ENCODE measurements at places on chromosomes 12 and 14. TPM values are rescaled to one million over a fixed set of nuclear protein-coding genes. Genes with fewer than 3 reads are reported as not detected.

GRCh38 chr14:101481557-101481956, 79.7 kb upstream of the DIO3 start:
- DNase-seq = no peak
- no peaks in the 10 kb centered on the region for H3K36me3 ChIP-seq
- no peaks in the 10 kb centered on the region for H3K27me3 ChIP-seq
- H3K27ac ChIP-seq = no peak overlapping the region

DNA sequence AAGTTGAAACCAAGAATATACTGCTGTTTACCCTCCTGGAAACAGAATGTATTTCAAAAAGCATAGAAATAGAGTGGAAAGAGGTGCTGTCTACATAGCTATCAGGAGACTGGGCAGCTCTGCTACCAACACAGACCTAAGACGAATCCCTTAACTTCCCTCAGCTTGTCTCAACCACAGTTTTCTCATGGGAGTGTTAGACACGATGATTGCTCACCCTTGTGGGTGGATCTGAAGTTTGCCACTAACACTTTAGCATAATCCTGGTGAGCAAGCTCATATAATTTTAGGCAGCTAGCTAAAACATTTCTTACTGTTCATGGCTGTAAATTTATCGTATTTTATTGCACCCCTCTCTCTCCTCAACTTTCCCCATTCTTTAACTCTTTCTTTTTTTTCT, 38.5 kb downstream of the C12orf75 start:
- H3K27me3 ChIP-seq = no peaks in the 10 kb centered on the region
- no peak overlapping the region for H3K27ac ChIP-seq
- peaks cover 4% of the 10 kb centered on the region for H3K4me1 ChIP-seq
- DNase-seq = no peak

- no peak overlapping the region for H3K27ac ChIP-seq
- H3K4me1 ChIP-seq = no peaks in the 10 kb centered on the region
- no peak for DNase-seq
- peaks cover 31% of the 10 kb centered on the region for H3K36me3 ChIP-seq
- no peaks in the 10 kb centered on the region for H3K27me3 ChIP-seq
Observed at GRCh38 chr14:103656031-103656755, 27.2 kb downstream of the KLC1 start.

DNA sequence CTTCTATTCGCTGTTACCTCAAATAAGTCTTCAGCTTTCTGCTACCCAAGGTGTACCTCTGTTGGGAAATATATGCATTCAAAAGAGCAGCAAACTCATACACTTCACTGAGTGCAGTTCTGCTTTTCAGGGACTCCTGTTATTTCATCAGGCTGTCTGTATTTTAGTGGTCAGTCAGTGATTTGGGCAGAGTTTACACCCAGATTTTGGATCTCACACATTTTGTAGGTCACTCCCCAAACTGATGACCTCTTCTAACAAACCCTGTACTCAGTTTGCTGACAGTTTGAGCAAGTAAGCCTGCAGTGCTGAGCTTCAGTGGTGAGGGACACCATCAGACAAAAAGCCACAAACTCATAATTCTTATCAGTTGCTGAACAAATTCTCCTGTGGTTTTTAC, 8.2 kb upstream of the WASHC4 start:
- H3K36me3 ChIP-seq = peaks cover 16% of the 10 kb centered on the region
- no peak overlapping the region for H3K27ac ChIP-seq
- H3K27me3 ChIP-seq = no peaks in the 10 kb centered on the region
- no peak overlapping the region for H3K4me3 ChIP-seq

- H3K27me3 ChIP-seq = no peaks in the 10 kb centered on the region
- DNase-seq = no peak
- H3K27ac ChIP-seq = no peak overlapping the region
Observed at GRCh38 chr12:33245434-33245833, 194.2 kb downstream of the SYT10 start.

- no peak for DNase-seq
- no peak overlapping the region for H3K27ac ChIP-seq
- no peaks in the 10 kb centered on the region for H3K27me3 ChIP-seq
- no peaks in the 10 kb centered on the region for H3K36me3 ChIP-seq
- H3K4me1 ChIP-seq = no peaks in the 10 kb centered on the region
- H3K4me3 ChIP-seq = no peak overlapping the region
Observed at GRCh38 chr12:32877601-32878459, 18.7 kb downstream of the PKP2 start.

GRCh38 chr12:102740141-102740955, 176.7 kb downstream of the PAH start:
- no peak overlapping the region for H3K27ac ChIP-seq
- no peak overlapping the region for H3K4me3 ChIP-seq
- H3K27me3 ChIP-seq = no peaks in the 10 kb centered on the region
- H3K36me3 ChIP-seq = peaks cover 5% of the 10 kb centered on the region
- H3K4me1 ChIP-seq = no peaks in the 10 kb centered on the region

- H3K4me1 ChIP-seq = peaks cover 6% of the 10 kb centered on the region
- no peaks in the 10 kb centered on the region for H3K27me3 ChIP-seq
- no peaks in the 10 kb centered on the region for H3K36me3 ChIP-seq
- no peak overlapping the region for H3K4me3 ChIP-seq
- H3K27ac ChIP-seq = no peak overlapping the region
Observed at GRCh38 chr14:63474111-63474510, 69.1 kb downstream of the PPP2R5E start.

GRCh38 chr14:80434574-80435321, 223.4 kb upstream of the DIO2 start:
- H3K4me3 ChIP-seq = no peak overlapping the region
- no peaks in the 10 kb centered on the region for H3K36me3 ChIP-seq

DNA sequence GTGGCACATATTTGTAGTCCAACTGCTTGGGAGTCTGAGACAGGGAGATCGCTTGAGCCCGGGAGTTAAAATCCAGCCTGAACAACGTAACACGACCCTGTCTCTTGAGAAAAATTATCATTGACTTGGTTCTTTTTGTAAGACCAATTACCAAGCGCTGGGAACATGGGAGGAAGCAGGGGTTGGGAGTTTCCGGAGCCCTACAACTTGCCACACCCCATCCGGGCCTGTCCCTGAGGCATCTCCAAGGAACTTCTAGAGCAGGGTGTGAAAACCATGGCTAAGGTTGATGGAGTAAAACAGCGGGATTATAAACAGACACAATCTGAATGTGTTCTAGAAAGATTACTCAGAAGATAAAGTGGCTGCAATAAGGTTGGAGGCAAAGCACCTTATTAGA, 10.3 kb downstream of the PLXNC1 start:
- DNase-seq = no peak
- peaks cover 7% of the 10 kb centered on the region for H3K27me3 ChIP-seq
- H3K36me3 ChIP-seq = no peaks in the 10 kb centered on the region
- no peaks in the 10 kb centered on the region for H3K4me1 ChIP-seq

- H3K4me3 ChIP-seq = peak overlapping the region; percentile 80
- no peak overlapping the region for H3K27ac ChIP-seq
- no peak for DNase-seq
- H3K4me1 ChIP-seq = peaks cover 3% of the 10 kb centered on the region
Observed at GRCh38 chr12:118063576-118064391, 2.8 kb upstream of the WSB2 start.

DNA sequence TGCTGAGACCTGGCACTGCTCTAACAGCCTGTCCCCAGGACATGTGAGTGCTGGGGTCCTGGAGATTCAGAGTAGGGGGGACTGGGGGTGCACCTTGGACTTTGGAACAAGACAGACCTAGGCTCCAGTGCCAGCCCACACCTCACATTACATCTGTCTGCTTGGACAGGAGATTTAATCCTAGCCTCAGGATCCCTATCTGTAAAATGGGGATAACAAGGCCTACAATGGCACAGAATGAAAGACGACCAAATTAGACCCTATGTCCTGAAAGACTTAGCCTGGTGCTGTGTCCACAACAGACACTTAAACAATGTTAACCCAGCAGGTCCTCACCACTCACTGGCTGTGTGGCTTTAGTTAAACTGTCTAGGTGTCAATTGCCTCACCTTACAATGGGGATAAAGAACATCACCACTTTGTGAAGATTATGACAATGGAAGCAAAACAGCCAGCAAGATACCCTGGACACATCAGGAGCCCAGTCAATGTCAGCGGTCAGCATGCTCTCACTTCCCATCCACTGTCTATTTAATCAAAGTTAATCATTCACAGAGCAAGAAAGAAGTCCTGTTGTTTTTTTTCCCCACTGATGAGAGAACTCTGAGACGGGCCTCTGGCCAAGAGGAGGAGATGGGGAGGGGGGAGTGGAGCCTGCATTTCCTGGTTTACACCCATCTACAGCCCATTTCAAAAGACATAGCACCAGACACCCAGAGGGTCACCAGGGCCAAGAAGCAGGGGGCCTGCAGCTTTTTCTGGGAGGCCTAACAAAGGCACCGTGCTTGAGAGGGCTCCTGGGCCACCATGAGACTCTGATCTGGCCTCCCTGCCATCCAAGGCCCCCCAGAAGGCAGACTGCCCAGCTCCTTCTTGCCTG, 40.6 kb downstream of the ACTN1 start:
- DNase-seq = no peak
- peaks cover 8% of the 10 kb centered on the region for H3K36me3 ChIP-seq
- no peak overlapping the region for H3K27ac ChIP-seq
- no peak overlapping the region for H3K4me3 ChIP-seq
- H3K4me1 ChIP-seq = peaks cover 14% of the 10 kb centered on the region

GRCh38 chr12:70919597-70920035, 922 bp downstream of the PTPRR start:
- peak; percentile 75 for DNase-seq
- peak overlapping the region; percentile 80 for H3K4me3 ChIP-seq
- H3K4me1 ChIP-seq = peaks cover 2% of the 10 kb centered on the region
- no peaks in the 10 kb centered on the region for H3K36me3 ChIP-seq
- H3K27me3 ChIP-seq = no peaks in the 10 kb centered on the region
- no peak overlapping the region for H3K27ac ChIP-seq

DNA sequence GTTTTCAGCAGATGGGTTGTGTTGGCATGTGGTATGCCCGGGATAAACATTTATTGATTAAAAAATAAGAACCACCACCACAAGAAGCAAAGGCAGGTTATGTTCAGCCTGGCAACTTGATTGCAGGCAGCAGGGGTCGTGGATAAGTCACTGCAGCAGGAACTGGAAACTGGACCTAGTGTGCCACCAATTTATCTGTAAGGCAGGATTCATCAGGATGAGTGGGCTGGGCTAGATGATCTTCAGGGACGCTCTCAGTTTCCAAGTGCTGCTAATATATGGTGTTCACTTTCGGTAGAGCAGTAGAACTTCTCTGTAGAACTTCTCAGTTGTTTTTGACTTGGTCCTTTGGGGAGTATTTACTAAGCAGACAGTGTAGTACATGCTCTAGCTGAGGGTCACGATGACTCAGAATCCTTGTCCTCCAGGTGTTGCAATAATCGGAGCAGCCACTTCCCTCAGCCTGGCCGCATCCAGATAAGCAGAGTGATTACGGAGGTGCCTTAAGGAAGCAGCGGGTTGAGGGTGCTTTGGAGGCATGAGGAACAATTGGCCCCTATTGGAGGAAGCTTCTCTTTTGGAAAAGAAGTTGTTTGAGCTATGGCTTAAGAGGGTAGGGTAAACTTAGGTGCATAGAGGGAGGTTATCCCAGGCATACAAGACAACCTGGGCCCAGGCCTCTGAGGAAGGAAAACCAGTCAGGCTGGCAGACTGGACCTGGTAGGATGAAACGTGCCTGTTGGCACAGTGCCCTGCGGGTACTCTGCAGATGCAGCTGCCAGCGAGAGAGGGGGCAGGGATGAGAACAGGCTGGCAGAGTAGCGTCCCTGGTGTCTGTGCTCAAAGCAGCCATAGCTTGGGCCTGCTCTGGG, 104.0 kb downstream of the GPR135 start:
- H3K4me1 ChIP-seq = no peaks in the 10 kb centered on the region
- peaks cover 3% of the 10 kb centered on the region for H3K36me3 ChIP-seq
- H3K27ac ChIP-seq = no peak overlapping the region
- no peak for DNase-seq
- H3K27me3 ChIP-seq = no peaks in the 10 kb centered on the region

DNA sequence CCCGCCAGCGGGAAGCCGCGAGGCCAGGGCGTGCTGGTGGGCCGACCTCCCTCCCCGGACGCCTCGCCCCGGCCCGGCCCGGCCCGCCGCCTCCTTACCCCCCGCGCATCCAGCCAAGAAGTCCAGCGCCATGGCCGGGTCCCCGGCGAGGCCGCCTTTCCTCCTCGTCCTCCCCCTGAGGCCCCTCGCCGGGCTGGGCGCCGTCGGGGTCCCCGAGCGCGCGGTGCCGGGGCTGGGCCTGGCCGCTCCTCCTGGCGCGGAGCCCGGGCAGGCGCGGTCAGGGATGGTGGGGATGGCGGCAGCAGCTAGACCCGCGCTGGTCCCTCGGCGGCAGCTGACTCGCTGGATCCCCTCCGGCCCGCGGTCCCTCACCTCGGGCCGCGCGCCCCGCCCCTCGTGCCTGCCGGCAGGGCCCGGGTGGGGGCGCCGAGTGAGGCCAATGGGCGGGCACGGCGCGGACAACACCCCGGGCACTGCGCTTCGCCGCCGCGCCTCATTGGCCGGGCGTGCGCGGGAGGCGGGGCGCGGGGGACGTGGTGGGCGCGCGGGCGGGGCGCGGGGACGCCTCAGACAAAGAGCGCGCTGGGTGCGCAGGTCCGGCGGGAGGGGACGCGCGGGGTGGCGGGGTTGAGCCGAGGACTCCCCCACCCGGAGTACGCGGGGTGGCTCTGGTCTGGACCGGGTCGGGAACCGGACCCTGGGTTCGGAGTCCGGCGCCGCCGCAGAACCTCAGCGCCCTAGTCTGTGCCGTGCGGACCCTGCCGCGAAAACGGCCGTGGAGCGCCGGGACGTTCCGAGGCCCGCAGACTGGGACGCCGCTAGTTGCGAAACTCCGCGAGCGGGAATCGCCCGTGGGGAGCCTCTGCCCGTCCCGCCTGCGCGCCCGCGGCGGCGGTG, at the start of gene SLC25A29:
TSS of gene SLC25A29 (minus strand) at position 344 of the 897 bp plus-strand sequence. CDS start at position 132, 212 bp downstream.
- no peaks in the 10 kb centered on the region for H3K27me3 ChIP-seq
- H3K4me1 ChIP-seq = no peaks in the 10 kb centered on the region
- H3K27ac ChIP-seq = no peak within 1 kb of the TSS
- peak within 1 kb of the TSS; percentile 94 for H3K4me3 ChIP-seq
- H3K36me3 ChIP-seq = peaks cover 16% of the 10 kb centered on the region

The NRXN3 gene
- total RNA-seq = 1.5 TPM

The CCND2 gene
- total RNA-seq = 104 TPM

The CIDEB gene
- not detected for total RNA-seq

The HOXC9 gene
- not detected for total RNA-seq

The SLC38A4 gene
- 0.96 TPM for total RNA-seq

The NID2 gene
- total RNA-seq = 6.6 TPM

The TAS2R7 gene
- total RNA-seq = not detected

Data from H9 (cell line).